ENCODE measurements at places on chromosomes 2 and 18. TPM values are rescaled to one million over a fixed set of nuclear protein-coding genes. Genes with fewer than 3 reads are reported as not detected.

The REL gene
- 21.8 TPM for total RNA-seq

The LRRTM1 gene
- total RNA-seq = not detected

The AKAIN1 gene
- total RNA-seq = not detected

The CDH19 gene
- not detected for total RNA-seq

The DPYSL5 gene
- not detected for total RNA-seq

The C1GALT1C1L gene
- total RNA-seq = 0.17 TPM

GRCh38 chr2:1381644-1382043 is 31.6 kb upstream of the TPO start:
- no peak for DNase-seq

GRCh38 chr18:56391931-56392590 is 246.3 kb downstream of the TXNL1 start:
- DNase-seq = no peak

GRCh38 chr2:18932853-18933252 is 343.5 kb upstream of the NT5C1B start:
- DNase-seq = peak; percentile 1

- no peak for DNase-seq
These were observed 109.7 kb downstream of the ACOXL start for GRCh38 chr2:110842048-110842447.

- peak; percentile 75 for DNase-seq
These were observed 575 bp downstream of the HSPD1 start for GRCh38 chr2:197498937-197499593.

DNA sequence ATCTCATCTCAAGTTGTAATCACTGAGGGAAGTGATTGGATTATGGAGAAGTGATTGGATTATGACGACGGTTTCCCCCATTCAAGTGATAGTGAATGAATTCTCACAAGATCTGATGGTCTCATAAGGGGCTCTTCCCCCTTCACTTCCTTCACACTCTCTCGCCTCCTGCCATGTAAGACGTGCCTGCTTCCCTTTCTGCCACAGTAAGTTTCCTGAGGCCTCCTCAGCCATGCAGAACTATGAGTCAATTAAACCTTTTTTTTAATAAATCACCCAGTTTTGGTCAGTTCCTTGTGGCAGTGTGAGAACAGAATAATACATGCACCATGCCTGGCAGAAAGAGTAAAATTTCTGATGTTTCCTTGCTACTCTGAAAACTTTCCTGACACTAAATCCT is 36.6 kb downstream of the CEP68 start:
- DNase-seq = no peak

DNA sequence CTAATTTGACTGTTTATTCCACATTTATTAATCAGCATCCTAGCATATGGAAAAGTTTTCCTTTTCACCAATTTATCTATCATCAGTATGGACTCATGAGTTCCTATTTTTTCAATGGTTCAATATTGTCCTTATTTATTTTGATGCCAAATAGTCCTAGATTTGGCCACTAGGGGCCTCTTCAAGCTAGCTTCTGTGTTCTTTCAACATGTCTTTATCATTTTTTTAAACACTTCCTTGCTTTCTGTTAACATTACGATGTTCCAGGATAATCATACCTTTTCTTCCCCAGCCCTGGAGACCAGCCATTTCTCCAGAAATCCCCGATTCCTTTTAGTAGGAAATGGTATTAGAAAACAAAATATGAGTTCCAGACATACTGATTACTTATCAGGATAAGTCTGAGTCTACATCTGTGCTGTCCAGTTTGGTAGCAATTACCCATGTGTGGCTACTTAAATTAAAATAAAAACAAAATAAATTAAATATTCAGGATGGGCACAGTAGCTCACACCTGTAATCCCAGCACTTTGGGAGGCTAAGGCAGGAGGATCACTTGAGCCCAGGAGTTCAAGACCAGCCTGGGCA is 70.6 kb downstream of the RPE start:
- DNase-seq = peak; percentile 68

DNA sequence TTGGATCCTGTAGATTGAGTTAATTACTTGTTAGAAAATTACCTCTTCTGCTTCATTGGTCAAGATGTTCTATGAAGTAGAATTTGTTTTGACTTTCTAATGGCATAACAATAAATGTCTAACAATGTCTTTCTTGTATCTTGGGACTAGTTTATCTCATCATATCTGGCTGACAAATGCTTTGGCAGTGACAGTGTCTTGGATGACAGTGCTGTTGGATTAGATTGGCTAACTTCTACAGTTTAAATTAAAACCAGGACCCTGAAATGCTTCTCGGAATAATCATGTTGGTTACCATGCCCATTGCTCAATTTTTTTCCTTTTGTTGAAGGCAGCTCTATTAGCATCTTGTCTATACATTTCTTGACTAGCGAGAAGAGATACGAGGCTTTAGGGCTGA is 176.9 kb downstream of the PARD3B start:
- DNase-seq = no peak

Measured in dermis blood vessel endothelial cell (primary cell).